Upper lobe of right lung (tissue), 1 donor: ENCODE measurements at places on chromosomes 7 and 10.

DNA sequence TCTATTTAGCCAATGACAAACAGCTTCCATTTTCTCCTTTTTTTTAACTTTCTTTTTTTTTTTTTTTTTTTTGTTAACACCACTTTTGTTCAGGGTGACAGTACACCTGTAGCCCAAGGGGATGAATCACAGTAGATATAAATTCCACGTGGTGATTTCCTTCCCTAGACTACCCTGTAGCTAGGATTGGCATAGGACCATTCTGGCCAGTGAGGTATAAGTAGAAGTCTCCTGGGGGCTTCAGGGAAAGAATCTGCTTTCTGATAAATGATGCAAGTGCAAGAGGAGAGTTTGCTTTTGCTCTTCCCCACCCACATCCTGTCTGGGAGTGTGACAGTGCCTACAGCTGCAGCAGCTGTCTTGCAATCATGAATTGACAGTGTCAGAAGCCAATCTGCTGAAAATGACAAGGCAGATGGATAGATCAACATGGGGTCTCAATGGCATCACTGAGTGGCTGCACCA lies 63.2 kb upstream of the TOMM7 start:
- no peak for DNase-seq

DNA sequence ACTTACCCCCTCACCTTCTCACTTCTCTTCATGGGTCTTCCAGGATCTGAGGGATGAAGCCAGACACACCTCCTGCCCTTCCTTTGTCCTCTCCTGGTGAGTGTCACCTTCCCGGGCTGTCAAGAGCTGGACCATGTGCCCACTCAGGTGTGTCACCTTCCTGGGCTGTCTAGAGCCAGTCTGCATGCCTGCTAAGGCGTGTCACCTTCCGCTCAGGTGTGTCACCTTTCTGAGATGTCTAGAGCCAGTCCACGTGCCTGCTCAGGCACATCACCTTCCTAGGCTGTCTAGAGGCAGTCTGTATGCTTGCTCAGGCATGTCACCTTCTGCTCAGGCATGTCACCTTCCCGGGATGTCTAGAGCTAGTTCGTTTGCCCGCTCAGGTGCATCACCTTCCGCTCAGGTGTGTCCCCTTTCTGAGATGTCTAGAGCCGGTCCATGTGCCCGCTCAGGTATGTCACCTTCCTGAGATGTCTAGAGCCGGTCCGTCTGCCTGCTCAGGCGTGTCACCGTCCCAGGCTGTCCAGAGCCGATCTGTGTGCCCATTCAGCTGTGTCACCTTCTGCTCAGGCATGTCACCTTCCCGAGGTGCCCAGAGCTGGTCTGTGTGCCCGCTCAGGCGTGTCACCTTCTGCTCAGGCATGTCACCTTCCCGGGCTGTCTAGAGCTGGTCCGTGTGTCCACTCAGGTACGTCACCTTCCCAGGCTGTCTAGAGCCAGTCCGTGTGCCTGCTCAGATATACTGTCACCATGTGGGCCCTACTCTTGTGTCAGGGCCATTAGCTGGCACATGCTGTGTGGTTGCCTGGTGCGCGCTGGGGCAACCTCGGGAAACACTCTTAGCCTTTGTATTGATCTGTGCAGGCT lies 245.3 kb downstream of the EBF3 start:
- no peak for DNase-seq

DNA sequence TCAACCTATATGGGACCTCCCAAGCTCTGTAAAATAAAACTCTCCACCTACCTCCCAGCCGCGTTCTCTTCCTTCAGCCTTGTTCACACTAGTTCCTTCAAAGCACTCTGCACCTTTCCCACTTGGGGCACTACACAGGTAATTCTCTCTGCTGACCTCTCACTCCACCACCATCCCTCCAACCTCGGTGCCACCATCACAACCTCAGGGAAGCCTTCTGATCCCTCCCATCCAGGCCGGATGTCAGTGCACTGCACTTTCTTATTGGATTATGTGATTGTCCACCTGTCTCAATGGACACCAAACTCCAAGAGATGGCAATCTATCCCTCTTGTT lies 7.0 kb downstream of the LARP4B start:
- DNase-seq: no peak

GRCh38 chr10:60661637-60662036 lies 116.6 kb upstream of the CDK1 start:
- no peak for DNase-seq
